HCT116 (cell line): ENCODE measurements at places on chromosomes 7 and 10. TPM values are rescaled to one million over a fixed set of nuclear protein-coding genes. Genes with fewer than 3 reads are reported as not detected.

DNA sequence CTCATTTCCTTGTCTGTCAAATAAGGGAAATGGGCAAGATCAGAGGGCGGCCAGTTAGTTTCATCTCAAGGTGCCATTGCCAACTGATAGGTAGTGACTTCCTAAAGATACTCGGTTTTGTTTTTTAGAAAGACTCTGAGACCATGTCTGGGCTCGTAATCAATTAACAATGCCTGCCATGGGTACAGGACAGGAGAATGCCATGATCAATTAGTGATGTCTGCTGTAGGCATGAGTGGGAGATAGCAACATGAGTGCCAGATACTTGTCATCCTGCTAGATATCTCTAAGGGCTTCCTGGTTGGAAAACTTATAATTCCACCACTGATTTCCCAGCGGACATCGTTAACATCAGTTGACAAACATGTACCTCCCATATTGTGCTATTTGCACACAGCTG is 64.8 kb downstream of the SH3PXD2A start:
- DNase-seq, result no peak

GRCh38 chr7:94507962-94508361 is 1.6 kb upstream of the CASD1 start:
- no peak for DNase-seq

DNA sequence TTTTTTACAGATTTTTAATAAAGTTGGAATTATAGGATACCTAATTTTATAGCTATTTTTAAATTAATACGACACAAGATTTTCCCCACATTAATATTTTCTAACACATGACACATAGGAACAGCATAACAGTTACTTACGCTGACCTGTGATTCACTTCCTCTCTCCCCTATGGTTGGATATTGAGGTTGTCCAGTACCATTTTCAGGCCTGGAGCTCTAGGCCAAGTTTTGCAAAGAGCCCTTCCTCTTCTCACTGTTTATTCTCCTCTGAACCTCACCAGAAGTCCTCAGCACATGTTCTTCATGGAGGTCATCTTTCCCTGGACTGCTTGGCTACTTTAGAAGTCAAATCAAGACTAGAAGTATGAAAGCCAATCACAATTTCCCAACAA is 28.2 kb downstream of the LYZL1 start:
- DNase-seq, result no peak

GRCh38 chr7:116512520-116513188 is 12.2 kb upstream of the CAV1 start:
- DNase-seq, result no peak

- DNase-seq, result no peak
Measured at GRCh38 chr10:25176421-25176968, 1.7 kb downstream of the GPR158 start.

DNA sequence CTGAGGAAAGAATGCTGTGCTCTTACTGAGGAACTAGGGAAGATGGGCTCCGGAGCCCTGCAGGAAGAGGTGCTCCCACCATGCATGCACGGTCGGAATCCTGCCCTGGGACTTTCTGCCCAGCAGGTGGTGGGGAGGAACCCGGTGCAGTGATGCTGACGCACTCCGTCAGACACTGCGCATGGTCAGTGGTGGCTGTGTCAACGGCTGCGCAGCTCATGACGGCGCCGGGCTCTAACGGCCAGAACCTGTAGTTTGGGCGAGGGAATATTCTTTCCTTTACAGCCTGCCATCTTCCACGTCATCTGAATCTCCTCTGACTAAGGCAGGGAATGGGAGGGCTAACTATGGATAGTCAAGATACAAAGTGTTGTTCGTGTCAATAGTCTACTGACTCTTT is 189.2 kb upstream of the MGMT start:
- no peak for DNase-seq

DNA sequence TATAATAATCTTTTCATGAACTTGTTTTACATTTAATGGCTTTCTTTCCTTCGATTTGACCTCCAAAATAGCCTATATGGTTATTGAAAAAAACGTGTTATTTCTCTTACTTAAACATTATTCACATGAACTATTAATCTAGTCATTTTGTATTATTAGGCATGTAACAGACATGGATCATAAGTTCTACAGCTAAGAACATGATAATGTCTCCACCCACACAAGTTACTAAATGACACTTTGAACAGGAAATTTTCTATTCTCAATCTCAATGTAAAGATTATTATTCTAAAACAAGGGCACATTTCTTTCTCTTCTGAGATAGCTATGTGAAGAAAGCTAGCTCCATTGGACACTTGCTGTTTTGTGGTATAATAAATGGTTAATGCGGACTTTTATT is 10.0 kb downstream of the LAMB4 start:
- DNase-seq, result no peak

- no peak for DNase-seq
Measured at GRCh38 chr7:126658684-126659083, 594.1 kb downstream of the GRM8 start.

DNA sequence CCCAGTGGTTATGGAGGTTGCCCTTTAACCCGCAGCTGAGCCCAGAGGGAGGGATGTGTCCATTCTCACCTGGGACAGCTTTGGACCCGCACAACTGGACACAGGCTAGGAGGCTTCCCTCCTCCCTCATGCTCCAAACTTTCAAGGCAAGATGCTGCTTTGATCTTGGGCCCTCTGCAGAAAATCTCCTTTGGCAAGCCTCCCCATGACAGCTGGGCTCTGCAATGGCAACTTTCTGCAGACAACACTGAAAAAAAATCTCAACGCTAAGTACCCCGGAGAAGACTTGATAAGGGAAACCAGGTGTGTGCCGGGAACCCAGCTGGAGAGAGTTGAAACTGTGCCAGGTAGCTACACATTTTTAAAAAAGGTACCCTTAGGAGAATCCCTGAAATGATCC is 610.1 kb downstream of the LRMDA start:
- no peak for DNase-seq

DNA sequence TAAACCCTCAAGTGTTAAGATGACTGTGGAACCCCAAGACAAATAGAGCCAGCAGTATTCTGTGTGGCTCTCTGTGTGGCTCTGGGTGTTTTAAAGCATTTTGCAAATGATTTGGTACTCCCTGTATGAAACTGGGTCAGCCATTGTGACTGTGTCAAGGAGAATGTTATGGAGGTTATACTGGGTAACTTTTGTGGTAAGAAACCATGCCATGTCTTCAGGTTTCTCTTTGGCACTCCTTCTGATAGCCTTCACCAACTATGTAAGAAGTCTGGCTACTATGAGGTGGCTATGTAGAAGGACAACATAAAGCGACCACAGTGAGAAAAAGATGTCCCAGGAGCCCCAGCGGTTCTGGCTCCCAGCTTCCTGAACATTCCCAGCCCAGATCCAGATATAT is 226.6 kb upstream of the RHOBTB1 start:
- no peak for DNase-seq

DNA sequence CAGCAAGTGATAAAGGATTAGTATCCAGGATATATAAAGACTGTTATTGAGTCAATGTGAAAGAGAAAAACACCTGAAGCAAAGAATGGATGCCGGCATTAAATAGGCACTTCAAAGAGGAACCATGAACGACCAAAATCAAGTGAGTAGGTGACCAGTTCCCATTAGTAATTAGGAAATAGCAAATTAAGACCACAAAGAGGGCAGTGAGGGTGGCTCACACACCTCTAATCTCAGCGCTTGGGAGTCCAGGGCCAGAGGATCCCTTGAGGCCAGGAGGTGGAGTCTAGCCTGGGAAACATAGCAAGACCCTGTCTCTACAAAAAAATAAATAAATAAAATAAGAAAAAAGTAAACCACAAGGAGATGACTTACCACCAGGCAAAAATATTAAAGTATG is 1.5 kb upstream of the ANTXRL start:
- no peak for DNase-seq

GRCh38 chr10:42428534-42428933 is 209.8 kb downstream of the ZNF33B start:
- peak; percentile 3 for DNase-seq

The HOXA4 gene
- 2.0 TPM for total RNA-seq

The HABP2 gene
- 0.20 TPM for total RNA-seq

The CCDC136 gene
- 11.1 TPM for total RNA-seq

The EIF5AL1 gene
- 5.6 TPM for total RNA-seq

The ZNF12 gene
- total RNA-seq, result 19.0 TPM

The PLAC9 gene
- total RNA-seq, result not detected
